ENCODE measurements at places on chromosomes 7 and 10.

DNA sequence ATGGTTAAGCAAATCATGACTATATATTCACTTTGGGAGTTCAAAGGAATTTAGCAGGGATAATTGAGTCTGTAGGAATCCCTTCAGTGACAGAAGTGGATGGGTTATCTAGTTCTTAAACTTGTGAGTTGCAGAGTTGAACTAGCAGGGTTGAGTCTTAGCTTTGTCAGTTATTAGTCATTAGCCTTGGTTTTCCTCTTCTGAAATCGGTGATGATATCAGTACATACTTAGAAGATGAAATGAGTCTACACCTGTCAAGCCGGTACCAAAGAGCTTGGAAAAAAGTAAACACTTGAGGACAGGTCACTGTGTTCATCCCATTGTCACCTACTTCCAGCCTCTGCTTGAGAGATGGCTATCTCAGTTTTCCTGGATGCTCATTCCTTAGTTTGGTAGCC is 73.5 kb downstream of the BUB3 start:
- no peak for DNase-seq

DNA sequence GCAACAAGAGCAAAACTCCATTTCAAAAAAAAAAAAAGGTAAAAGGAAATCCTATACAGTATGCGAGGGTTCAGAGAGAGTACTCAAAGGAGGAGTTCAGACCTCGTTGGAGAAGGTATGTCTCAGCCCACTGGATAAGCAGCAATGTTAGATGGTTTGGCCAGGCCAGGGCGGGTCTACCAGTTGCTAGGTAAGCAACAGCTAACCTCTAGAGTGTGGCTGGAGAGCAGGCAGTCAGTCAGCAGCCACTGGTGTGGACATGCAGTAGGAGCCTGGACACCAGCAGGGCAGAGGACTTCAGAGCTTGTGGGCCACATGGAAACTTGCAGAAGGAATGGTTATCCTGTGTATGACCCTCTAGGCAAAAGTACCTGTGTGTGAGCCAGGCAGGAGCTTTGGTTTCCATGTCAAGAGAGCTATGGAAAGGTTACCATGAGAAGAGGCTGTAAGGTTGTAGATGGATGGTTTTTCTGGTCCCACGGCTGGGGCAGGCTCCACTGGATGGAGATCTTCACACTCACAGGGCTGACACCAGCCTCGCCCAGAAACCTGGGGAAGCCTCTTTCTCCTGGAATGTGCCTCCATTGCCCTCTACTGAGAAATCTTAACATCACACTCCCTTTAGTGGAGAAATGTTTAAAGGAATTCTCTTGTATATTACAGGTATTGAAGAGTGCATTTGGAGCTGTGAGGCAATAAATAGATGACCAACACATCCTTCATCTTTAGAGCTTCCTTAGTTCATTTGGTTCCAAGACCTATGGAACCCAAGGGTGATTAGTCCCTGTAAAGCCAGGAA is 63.6 kb downstream of the CCDC186 start:
- DNase-seq, result no peak

- DNase-seq, result no peak
These were observed 28.4 kb upstream of the CRHR2 start for GRCh38 chr7:30710669-30711068.

DNA sequence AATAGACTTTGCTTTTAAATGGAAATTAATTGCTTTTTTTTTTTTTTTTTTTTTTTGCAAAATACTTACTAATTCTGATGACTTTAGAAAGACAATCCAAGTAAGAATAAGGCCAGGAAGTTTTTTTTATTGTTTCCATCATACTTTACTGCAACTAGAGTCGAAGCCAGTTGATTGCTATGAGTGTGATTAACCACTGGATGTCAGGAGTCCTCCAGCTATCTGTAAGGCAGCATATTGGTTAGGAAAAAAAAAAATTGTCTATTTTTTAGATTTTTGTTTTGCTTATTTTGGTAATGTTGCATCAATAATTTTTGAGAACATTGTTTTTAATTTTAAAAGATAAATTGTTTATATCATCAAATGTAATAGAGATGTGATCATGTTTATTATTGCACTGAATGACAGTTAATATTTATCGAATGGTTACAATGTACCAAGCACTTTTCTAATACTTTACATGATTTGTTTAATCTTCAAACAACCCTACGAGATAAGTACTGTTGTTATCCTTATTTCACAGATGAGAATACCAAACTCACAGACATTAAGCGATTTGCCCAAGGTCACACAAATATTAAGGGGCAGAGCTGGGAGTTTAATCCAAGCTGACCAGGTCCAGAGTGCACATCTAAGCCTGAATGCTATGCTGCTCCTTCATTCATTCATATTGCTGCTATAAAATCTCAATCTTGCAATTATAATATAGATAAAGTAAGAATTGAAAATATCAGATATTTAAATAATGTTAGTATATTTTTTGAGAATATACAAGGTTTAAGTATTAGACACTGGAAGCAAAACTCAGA is 19.9 kb upstream of the LMOD2 start:
- DNase-seq, result no peak

- DNase-seq, result peak; percentile 25
These were observed 15.2 kb upstream of the FRMPD2 start for GRCh38 chr10:48289501-48290238.

GRCh38 chr10:127971963-127972615 is 65.2 kb downstream of the PTPRE start:
- DNase-seq, result no peak

- no peak for DNase-seq
These were observed 116.3 kb upstream of the DIP2C start for GRCh38 chr10:805620-806305.
